Daoy (cell line): ENCODE measurements at places on chromosomes 2 and 18.

- DNase-seq = no peak
These were observed 2.3 kb upstream of the GATA6 start for GRCh38 chr18:22167091-22167470.

DNA sequence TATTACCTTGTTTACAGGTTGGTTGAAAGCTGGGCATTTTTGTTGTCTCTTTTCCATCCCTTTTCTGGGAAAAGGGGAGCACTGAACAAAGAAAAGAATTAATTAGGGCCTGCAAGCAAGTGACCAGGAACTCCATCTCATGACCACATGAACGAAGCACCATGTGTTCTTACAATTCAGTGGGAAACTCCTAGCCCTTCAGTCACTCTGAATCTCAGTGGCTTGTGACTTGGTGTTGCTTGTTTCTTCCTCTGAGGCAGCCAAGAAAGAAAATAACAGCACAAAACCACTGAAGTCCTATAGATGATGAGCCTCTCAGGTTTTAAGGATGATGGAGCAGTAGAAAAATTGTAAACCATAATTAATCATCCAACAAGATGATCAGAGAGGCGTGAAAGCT lies 129.1 kb upstream of the CAB39 start:
- DNase-seq = no peak

DNA sequence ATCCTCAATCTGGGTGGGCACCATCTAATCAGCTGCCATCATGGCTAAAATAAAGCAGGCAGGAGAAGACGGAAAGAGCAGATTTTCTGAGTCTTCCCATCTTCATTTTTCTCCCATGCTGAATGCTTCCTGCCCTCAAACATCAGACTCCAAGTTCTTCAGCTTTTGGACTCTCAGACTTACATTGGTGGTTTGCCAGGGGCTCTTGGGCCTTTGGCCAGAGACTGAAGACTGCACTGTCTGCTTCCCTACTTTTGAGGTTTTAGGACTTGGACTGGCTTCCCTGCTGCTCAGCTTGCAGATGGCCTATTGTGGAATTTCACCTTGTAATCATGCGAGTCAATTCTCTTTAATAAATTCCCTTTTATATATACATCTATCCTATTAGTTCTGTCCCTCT lies 36.6 kb downstream of the DIPK1C start:
- DNase-seq = no peak

GRCh38 chr2:30425326-30425725 lies 21.7 kb upstream of the LCLAT1 start:
- no peak for DNase-seq

DNA sequence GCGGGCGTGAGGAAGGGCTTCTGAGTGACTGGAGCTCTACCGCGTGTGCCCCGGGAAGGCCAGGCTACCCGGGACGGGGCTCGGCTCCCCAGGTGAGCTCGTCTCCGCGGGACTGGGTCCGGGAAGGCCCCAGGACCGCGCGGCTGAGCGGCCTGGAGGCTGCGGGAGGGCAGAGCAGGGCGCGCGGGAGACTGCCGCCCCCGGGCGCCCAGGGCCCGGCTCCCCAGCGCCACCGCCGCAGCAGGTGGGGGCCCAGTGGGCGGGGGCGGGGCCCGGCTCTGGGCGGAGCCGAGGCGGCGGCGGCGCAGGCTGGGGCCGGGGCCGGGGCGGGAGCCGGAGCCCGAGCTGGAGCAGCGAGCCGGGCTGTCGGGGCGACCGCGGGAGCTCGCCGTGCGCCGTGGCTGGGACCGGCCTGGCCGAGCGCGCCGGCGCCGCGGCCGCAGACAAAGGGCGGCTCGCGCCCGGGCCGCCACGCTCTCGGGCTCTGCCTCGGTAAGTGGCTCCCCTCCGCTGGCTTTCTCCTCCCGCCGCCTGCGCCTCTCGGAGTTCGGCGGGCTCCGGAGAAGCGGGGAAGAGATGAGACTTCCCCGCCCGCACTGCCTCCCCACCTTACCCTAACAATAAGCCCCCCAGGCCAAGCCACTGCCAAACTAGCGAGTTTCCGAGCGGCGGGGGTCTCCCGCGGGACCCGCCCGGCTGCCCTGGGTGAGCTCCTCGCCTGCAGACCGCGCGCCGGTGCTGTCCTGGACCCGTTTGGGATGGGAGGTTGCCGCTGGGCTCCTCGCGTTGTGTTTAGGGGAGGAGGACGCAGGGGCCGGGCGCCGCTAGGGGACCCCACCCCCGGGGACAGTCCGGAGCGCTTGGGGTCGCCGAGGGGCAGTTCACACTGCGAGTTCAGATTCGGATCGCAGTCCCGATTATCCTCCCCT lies at the start of gene MAPK4:
Gene MAPK4, plus strand, starts transcription at position 336 of the 929 bp plus-strand sequence. CDS start 103,872 bp downstream, outside the sequence.
- peak; percentile 45 for DNase-seq

DNA sequence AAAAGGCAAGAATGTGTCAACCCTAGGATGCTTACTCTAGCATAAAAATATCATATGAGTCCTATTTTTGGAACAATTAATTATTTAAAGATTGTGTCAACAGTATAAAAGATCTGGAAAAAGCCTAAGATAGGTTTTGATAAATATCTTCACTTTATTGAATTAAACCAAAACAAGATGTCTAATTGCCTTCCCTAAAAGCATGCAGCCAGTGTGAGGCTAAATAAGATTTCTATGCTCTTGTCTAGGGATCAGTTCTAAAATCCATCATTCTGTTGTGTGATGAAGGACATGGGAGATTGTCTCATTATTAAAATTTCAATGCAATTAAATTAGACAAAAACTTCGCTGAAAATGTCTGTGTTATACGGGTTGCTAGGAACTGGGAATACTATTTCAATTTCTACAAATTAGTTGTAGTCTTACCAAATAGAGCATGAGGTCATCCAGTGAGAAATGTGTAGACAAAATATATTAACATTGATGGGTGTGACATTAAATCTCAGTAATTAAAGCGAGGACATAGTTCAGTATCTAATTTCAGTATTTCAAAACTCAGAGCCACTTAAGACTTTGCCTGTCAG lies 535.6 kb upstream of the FSIP2 start:
- no peak for DNase-seq

- peak; percentile 71 for DNase-seq
These were observed 584.8 kb downstream of the TSN start for GRCh38 chr2:122340246-122340645.

DNA sequence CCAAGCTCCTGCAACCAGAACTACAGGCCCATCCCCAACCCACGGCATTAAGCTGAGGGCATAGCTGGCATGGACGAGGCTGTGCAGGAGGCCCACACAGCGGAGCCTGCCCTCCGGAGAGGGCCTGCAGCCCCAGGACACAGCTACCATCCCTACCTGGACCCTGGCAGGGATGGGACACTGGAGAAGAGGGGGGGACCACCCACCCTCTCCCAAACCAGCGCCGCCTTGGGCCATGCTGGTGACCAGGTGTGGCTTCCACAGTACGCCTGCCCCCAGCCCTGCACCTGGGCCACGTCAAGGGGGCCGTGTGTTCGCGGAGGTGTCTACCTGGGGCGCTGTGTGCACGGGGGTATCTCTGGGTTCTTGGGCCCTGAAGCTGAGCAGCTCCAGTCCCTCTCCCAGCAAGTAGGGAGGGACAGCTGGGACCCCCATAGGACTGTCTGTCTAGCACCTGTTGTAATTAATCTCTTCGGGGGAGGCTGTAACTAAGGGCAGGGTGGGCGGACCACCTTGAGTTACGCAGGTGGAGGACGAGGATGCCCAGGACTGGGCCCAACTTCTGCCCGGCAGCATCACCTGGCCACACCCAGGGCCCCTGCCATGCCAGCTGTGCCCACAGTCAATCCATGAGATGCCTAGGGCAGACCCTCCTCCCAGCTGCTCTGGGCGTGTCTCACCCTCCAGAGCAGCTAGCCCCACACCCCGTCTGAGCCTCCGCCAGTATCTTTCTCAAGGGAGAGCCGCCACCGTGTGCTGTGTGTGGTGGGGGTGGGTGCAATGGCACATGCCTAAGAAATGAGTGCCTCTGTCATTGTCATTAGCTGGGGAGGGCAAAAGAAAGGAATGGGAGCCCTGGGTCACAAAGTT lies 18.3 kb downstream of the HS6ST1 start:
- DNase-seq = no peak

DNA sequence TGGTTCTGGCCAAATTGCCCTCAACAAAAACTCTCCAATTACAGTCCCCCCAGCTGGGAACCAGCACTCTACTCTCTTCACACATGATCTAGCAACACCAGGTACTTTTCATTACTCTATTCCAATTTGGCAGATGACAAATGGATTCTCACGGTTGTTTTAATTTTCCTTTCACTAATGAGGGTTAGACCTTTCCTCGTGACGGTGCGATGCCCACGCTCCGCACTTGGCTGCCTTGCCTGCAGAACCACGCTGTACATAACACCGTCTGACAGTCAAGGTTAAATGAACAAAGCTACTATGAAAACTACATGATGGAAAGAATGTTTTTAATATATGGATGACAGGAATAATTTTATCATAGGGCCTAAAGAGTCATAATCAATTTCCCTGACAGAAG lies 141.5 kb downstream of the FBXO15 start:
- no peak for DNase-seq

GRCh38 chr2:157441072-157441454 lies 2.8 kb downstream of the CYTIP start:
- DNase-seq = no peak

GRCh38 chr2:62089658-62090057 lies 106.3 kb upstream of the B3GNT2 start:
- no peak for DNase-seq

- DNase-seq = no peak
These were observed 42.2 kb upstream of the IL1RL1 start for GRCh38 chr2:102269200-102269524.

DNA sequence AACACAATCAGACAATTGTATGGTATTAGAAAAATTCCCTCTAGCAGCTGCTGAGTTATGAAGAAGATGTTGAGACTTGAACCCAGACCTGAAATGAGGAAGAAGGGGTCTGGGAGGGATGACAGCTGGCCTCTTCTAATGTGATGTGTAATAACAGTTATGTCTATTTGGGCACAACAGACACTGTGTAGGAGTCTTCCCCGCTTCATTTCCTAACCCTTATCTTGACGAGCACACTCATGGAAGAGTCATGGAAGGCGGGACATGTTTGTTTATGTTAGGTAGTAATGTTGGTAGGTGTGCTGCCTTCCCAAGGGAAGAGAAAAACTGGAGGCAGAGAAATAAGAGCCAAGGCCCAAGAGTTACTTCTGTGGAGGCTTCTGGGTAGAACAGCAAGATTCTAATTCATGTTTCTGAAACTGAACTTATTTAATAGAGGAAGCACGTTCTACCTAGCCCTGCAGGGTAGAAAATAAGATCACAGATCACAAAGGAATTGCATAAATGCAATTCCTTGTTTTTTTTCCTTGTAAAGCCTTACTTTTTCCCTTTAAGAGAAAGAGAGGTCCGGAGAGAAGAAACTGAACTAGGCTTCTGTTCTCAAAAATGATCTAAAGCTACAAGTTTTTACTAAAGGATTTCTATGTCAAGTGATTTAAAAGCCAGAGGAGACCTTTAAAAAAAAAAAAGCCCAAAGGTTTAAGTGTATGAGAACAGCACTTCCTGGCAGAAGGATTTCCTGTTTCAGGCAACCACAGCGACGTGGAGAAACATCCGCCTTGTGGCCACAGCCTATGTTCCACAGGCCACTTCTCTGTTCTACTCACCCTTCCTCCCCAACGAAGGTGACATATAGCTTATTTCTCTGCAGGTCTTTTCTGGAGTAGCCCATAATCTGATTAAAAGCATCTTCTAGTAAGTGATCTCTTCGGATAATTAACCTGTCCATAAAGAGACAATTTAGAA lies 68.5 kb upstream of the STK17B start:
- peak; percentile 92 for DNase-seq

GRCh38 chr18:43108882-43109281 lies 6.6 kb downstream of the RIT2 start:
- no peak for DNase-seq

GRCh38 chr2:46939626-46940359 lies 24.2 kb upstream of the MCFD2 start:
- no peak for DNase-seq

- no peak for DNase-seq
These were observed 211.3 kb upstream of the APCDD1 start for GRCh38 chr18:10242936-10243680.

DNA sequence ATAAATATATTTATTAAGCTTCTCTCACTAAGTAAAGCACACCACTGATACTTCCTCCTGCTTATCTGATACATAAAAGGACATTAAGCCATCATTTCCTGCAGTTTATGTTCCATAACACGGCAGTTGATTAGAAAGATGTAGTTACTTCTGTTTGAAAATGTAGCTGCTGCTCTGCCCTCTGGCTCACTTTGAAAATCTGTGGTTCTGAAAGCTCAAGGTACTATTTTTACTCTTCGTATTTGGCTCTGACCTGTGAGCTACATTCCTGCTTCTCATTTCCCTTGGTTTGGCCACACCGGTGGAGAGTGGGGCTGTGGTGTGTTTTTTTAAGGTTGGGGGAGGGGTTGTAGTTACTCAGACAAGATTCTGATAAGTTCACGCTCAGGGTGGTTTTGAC lies 12.8 kb upstream of the TTN start:
- DNase-seq = no peak

- no peak for DNase-seq
These were observed 115.1 kb downstream of the UBE2E3 start for GRCh38 chr2:181095486-181095885.

DNA sequence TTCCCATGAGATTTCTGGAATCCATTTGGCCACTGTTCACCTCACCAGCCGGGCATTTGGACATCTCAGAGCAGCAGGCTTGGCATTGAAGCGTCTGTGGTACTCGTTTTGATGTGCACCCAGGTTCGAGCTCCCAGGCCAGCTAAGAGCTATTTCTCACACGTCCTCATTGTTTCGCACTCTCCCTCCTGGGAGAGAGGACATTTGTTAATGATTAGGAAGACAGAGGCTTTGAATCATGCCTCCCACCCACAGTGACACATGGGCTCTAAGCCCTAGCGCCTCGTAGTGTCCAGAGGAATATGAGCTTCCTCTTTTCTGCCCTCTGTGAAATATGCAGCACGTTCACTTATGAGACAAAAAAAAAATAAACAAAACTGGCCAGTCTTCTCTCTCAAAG lies 361.8 kb downstream of the RND3 start:
- DNase-seq = peak; percentile 79

- no peak for DNase-seq
These were observed 44.5 kb downstream of the CYP26B1 start for GRCh38 chr2:72103161-72103560.

- no peak for DNase-seq
These were observed 42.2 kb upstream of the TBR1 start for GRCh38 chr2:161373942-161374341.

GRCh38 chr2:214107726-214108125 lies 303.1 kb upstream of the VWC2L start:
- DNase-seq = no peak

GRCh38 chr2:119119999-119120756 lies 38.4 kb downstream of the C1QL2 start:
- no peak for DNase-seq

GRCh38 chr2:136055929-136056688 lies 61.8 kb downstream of the CXCR4 start:
- DNase-seq = no peak
